Mucosa of gallbladder (tissue), 1 donor: ENCODE measurements at places on chromosomes 5 and 9. TPM values are rescaled to one million over a fixed set of nuclear protein-coding genes. Genes with fewer than 3 reads are reported as not detected.

GALNT12 gene
- 28.6 TPM for total RNA-seq

IL4 gene
- total RNA-seq: not detected

FBXO10 gene
- 9.5 TPM for total RNA-seq

LCN12 gene
- total RNA-seq: 10.0 TPM

- no peak for DNase-seq
Measured at GRCh38 chr9:122954253-122954691, 13.5 kb downstream of the RABGAP1 start.

GRCh38 chr5:112289465-112289864 is 129.6 kb downstream of the EPB41L4A start:
- DNase-seq: no peak

DNA sequence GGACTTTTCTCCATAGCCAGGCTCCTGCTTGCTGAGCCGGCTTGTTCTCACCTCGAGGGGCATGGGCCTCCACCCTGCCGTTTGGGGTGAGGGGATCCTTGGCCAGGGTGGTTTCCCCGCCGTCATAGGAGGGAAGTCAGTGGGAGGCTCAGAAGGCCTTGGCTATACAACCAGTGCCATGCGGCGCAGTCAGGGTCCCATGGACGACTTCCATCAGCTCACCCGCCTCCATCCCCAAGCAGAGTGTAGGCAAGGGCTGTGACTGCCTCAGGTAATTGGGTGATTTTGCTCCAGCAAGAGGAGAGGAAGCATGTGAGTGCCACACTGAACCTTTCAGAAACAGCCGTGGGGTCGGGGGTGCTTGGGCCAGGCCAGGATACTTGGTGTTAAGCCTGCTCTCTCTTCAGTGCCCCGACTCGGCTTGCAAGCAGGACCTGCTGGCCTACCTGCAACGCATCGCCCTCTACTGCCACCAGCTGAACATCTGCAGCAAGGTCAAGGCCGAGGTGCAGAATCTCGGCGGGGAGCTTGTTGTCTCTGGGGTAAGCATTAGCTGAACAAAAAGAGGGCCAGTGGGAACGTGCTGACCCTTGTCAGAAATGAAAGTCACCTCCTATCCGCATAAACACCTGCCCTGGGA is 57.2 kb upstream of the LRRTM2 start:
- DNase-seq: no peak

GRCh38 chr5:111927191-111927590 is 170.2 kb upstream of the NREP start:
- no peak for DNase-seq
